Pulmonary artery endothelial cell (primary cell): ENCODE measurements at places on chromosomes 2 and 18. TPM values are rescaled to one million over a fixed set of nuclear protein-coding genes. Genes with fewer than 3 reads are reported as not detected.
A peak's percentile ranks its signal among the peaks of the same experiment; 100 is the strongest.

The ERBB4 gene
- 0.07 and 0.11 TPM in 2 replicates for total RNA-seq

The UPP2 gene
- not detected in 2 replicates for total RNA-seq

The SCYGR8 gene
- not detected in 2 replicates for total RNA-seq

The ADGRF3 gene
- 0.04 TPM in 1 of 2 replicates, not detected in the other for total RNA-seq

DNA sequence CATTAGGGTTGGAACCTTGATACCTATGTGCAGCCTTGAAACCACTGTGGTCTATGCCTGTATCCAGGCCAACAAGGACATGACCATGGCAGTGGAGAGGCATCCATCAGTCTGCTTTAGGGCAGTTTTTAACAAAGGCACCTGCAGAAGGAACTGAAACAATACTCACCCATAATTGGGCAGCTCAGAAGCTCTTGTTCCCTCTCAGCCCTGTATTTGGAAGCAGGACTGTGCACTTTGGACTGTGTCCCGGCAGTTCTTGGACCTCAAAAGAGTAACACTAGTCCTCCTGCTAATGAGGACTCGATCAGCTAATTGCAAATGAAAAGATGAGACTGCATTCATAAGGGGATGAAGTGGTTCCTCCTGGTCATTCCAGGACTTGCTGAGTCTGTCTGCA, 500.2 kb upstream of the TNP1 start:
- DNase-seq: no peak

DNA sequence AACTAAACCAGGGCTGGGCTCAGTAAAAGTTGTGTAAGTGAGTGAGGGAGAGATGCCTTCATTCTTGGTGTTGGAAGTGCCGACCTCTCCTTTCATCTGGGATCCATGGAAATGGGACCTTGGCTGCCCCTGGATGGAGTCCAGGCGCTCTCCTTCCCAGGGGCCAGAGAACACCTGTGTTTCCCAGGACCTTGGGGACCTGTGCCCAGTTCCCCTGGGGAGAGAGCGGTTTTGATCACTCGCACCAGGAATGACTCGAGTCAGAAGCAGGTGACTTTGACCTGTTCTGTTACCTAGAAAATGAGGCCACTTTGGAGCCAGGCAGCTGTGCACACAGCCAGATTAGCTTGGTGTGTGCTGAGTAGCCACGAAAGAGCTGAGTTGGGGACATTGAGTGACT, 97.3 kb downstream of the SH3BP4 start:
- no peak for DNase-seq

DNA sequence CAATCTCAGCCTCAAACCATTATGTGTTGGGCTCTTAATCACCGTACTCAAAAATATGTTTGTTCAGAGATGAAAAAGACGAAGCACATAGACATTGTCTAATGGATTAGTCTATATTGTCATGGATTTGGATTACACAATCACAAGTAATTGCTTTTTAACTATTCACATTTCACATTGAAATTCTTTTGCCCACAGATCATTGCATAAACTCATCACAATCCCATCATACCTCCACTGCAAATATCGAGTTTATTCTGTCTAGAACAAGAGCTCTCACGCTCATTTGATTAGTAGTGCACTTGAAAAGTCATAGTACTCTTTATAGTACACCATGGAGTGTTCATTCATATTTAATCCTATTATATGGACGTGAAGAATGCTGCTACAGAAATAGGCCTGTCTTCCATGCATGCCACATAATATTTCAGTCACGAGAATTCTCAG, 97.9 kb upstream of the SOX11 start:
- no peak for DNase-seq

DNA sequence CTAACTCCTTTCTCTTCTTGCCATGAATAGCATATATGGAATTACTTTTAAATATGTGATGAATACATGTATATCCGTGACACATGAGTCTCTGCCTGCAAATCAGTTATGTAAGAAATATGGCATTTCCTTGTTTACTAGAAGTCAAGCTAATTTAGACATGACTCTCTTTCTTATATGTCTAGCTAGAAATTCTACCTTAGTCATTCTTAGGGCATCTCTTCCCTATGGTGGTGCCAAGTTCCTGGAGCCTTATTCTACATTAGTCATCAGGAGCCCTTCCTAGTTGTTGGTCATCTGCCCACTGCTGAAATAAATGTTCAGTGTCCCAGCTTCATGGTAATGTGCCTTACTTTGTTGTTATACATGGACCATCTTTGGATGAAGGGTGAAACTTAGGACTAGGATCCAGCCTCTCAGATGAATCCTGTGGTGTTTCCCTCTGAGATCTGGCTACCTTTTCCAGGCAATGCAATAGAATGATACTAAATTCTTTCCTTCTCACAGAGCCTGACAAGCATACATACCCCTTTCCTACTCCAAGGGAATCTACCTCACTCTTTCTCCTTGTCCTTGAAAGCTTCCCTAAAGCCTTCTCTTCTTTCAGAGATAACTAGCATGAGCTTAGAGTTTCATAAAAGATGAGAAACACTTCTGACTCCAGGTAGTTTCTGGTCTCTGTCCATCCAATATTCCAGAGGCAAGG, 415.3 kb upstream of the VWC2L start:
- peak; percentile 78 for DNase-seq

GRCh38 chr2:51866361-51866760, 834.4 kb upstream of the NRXN1 start:
- no peak for DNase-seq
